ENCODE measurements at places on chromosomes 16 and 17. TPM values are rescaled to one million over a fixed set of nuclear protein-coding genes. Genes with fewer than 3 reads are reported as not detected.

DNA sequence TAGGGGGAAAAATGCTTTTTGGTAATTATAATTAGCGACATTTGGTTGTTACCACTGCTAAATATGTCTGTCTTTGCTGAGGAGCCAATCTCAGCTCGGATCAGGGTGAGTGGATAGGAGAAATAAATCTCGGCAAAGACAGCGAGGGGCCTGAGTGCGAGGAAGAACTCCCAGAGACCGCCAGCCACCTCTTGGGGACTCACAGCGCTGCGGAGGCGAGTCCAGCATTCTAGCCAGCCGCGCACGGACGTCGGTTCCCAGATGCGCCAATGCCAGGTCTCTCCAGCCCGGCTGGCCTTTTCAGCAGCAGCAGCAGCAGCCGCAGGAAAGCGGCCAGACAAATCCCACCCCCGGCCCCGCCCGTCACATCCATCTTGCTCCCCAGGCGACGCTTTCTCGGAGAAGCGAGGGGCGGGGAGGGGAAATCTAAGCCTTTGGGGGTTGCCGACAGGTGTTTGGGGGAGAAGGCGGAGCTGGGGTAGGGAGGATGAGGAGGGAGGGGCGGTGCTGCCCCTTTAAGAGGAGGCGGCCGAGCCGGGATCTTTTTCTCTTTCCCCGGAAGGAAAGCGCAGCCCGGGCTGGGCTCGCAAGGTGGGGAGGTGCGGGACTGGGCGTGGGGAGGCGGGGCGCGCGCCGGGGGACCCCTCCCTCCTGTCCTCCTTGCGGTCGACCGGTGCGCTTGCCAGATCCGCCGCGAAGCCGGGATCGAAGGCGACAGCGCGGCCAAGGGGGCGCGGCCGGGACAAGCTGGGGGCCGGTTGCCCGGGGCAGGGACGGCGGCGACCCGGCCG lies at the start of gene ITGA3:
Gene ITGA3 (plus strand): TSS at position 685 of the 791 bp plus-strand sequence. CDS start 330 bp downstream, outside the sequence.
- H3K27ac ChIP-seq: no peak within 1 kb of the TSS
- peaks cover 10% of the 10 kb centered on the region for H3K4me1 ChIP-seq
- no peaks in the 10 kb centered on the region for H3K27me3 ChIP-seq
- DNase-seq: peak; percentile 60
- H3K4me3 ChIP-seq: peak within 1 kb of the TSS; percentile 72

The TMEM88 gene
- 5.3 TPM for total RNA-seq

The PSMC3IP gene
- total RNA-seq: 36.2 TPM

DNA sequence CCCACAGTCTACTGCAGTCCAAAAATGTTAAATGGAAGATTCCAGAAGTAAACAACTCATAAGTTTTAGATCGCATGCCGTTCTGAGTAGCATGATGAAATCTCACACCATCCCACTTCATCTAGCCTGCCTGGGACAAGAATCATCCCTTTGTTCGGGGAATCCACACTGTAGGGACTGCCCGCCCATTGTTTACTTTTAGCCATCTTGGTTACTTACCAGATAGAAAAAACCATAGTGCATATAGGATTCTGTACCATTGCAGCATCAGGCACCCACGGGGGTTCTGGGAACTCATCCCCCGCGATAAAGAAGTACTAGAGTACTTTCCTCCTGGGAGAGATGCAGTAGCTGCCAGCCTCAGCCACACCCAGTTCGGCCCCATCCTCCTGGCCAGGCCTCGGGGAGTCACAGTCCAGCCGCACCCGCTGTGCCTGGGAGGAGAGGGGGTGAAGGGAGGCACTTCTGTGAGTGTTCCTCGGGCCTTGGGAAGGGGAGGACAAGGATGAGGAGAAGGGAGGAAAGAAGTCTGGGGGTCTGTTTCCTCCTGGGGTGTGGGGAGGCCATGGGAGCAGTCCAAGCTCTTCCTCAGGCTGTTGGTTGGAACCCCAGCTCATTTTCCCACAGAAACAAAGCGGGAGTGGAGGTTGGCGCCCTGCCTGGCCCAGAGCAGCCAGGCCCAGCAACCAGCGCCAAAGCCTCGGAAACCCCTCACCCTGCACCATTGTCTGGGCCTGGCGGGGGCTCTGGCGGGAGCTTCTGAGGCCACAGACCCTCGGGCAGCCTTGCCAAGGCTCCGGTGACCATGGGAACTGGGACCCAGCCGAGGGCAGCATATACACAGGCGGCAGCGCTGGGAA lies 8.9 kb downstream of the TRIM47 start:
- H3K27ac ChIP-seq: no peak overlapping the region
- peaks cover 23% of the 10 kb centered on the region for H3K4me1 ChIP-seq
- no peaks in the 10 kb centered on the region for H3K36me3 ChIP-seq
- no peak for DNase-seq

The RAMP2 gene
- total RNA-seq: not detected

The SKAP1 gene
- 56.0 TPM for total RNA-seq

DNA sequence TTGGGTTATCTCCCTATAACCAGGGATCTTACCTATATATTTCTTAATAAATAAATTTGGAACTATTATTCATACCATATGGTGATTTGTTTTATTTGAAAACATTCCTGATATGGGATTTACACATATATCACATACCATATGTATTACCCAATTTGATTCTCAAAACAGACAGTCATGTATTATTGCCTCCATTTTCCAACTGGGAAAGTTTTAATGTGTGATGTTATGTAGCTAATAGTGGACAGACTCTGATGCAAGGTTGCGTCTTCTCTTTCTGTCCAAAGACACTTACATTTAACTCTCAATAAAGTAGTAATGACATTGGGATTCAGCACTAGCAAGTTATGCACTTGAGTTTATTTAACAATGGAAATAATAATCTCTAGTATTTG lies 1.1 kb downstream of the KRTAP9-9 start:
- DNase-seq: no peak

The ZDHHC1 gene
- 1.3 TPM for total RNA-seq

The DBNDD1 gene
- 0.13 TPM for total RNA-seq

- no peak overlapping the region for H3K27ac ChIP-seq
- H3K4me3 ChIP-seq: no peak overlapping the region
- no peaks in the 10 kb centered on the region for H3K27me3 ChIP-seq
- no peaks in the 10 kb centered on the region for H3K36me3 ChIP-seq
These were observed 69.5 kb upstream of the CIBAR2 start for GRCh38 chr16:85181739-85182129.

The SOX15 gene
- total RNA-seq: 0.31 TPM

The EPN3 gene
- total RNA-seq: not detected

- no peak overlapping the region for H3K4me3 ChIP-seq
- peaks cover 42% of the 10 kb centered on the region for H3K36me3 ChIP-seq
- H3K4me1 ChIP-seq: no peaks in the 10 kb centered on the region
These were observed 12.2 kb upstream of the CLEC18C start for GRCh38 chr16:70161350-70161749.

GRCh38 chr17:69913616-69914015 lies 161.4 kb upstream of the KCNJ16 start:
- H3K27ac ChIP-seq: no peak overlapping the region
- no peaks in the 10 kb centered on the region for H3K4me1 ChIP-seq
- no peaks in the 10 kb centered on the region for H3K36me3 ChIP-seq
- DNase-seq: no peak
- no peak overlapping the region for H3K4me3 ChIP-seq

DNA sequence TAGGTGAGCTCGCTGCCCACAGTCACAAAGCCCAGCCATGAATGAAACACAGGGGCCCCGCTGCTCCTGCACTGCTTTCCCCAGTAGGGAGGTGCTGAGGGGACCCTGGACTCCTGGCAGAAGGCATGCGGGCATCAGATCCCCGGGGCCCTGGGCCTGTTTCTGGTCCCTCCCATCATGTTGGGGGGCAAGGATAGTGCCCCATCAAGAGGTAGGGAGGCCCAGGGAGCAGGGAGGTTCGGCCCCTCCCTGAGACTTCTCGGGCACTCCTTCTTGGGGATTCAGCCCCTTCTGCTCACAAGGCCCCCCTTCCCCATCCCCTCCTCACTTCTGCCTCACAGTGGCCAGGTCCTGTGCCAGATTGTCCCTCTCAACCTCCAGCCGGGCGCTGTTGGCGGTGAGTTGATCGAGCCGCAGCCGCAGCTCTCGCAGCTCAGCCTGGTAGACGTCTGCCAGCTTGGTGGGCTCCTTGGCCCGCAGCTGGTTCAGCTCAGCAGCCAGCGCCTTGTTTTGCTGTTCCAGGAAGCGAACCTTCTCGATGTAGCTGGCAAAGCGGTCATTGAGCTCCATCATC lies 515 bp downstream of the GFAP start:
- no peak overlapping the region for H3K4me3 ChIP-seq
- H3K36me3 ChIP-seq: no peaks in the 10 kb centered on the region
- H3K27me3 ChIP-seq: no peaks in the 10 kb centered on the region
- DNase-seq: no peak

DNA sequence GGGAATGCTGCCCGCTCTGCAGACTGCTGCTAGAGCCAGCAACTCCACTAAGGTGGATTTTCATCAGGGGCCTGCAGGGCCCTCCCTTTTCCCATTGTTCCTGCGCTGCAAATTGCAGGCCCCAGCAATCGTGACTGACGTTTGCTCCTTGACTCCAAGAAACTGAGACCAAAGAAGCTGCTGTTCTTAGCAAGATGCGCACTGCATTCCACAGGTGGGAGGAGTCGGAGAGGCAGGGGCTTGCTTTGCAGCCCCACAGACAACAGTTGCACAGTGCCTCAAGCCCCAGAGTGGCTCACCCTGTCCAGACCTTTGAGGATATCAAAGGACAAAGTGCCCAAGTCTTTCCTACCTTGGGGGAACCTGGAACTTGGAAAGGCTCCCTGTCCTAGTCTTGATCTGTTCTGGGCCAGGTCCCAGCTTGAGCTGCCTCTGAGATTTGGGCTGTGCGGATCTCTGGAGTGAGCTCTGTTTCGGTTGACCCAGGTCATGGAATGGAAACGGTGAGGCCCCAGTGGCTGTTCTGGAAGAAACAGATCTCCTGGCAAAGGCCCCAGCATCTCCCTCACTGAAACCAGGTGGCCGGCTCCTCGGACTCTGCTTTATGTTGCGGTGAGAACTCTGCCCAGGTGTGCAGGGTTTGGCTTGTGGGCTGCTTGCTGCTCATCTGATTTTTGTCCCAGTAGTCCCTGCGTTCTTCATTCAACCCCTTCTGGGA lies 24.9 kb downstream of the PLCD3 start:
- H3K36me3 ChIP-seq: peaks cover 32% of the 10 kb centered on the region
- no peak for DNase-seq
- H3K4me3 ChIP-seq: no peak overlapping the region

The UMOD gene
- not detected for total RNA-seq

The RPAIN gene
- total RNA-seq: 50.6 TPM

The C17orf78 gene
- not detected for total RNA-seq

- no peak overlapping the region for H3K27ac ChIP-seq
- H3K4me1 ChIP-seq: no peaks in the 10 kb centered on the region
- H3K27me3 ChIP-seq: no peaks in the 10 kb centered on the region
These were observed 9.1 kb upstream of the CRYBA1 start for GRCh38 chr17:29237476-29238132.

GRCh38 chr16:67542464-67542863 lies 13.8 kb downstream of the RIPOR1 start:
- H3K4me3 ChIP-seq: no peak overlapping the region
- H3K27me3 ChIP-seq: no peaks in the 10 kb centered on the region
- peaks cover 36% of the 10 kb centered on the region for H3K4me1 ChIP-seq
- peak; percentile 76 for DNase-seq
- no peaks in the 10 kb centered on the region for H3K36me3 ChIP-seq

The CLEC18C gene
- total RNA-seq: 0.42 TPM

The GCGR gene
- not detected for total RNA-seq

The TRPV3 gene
- 0.49 TPM for total RNA-seq

The ZPBP2 gene
- total RNA-seq: 0.58 TPM

The HSD17B2 gene
- not detected for total RNA-seq

The CEP131 gene
- total RNA-seq: 13.2 TPM

GRCh38 chr16:48433850-48434530 lies 48.8 kb upstream of the SIAH1 start:
- no peak overlapping the region for H3K27ac ChIP-seq

All from CD8-positive, alpha-beta memory T cell (primary cell).